ENCODE measurements at places on chromosomes 2 and 18.

DNA sequence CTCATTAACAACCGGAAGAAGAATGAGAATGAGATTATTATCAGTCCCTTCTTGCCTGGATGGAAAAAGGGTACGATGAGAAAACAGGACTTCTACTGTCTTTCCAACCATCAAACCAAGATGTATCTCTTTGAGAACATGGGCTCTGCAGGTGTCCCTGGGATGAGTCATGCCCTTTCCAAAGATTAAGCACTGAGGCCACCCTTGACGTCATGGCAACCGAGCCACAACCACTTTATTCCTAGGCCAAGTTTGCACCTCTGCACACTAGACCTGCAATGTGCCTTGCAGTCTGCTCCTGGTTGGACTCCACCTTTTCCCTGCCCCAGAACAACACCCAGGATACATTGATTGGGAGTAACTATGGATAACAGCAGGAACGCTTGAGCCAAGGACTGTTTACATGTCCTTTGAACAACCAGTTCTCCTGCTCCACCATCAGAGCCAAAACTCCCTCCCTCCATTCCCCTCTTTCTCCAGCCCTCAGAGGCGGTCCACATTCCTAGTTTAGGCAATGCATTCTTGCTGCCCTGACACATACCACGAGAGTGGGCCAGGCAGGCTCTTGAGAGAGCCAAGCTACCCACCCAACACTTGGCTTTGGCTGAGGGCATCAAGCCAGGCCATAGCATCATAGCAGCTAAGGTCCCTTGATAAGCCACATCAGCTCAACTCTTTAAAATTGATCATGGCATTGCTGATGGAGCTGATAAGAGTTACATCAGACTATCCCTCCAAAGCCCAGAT lies 310.7 kb downstream of the TNS1 start:
- no peak for DNase-seq

DNA sequence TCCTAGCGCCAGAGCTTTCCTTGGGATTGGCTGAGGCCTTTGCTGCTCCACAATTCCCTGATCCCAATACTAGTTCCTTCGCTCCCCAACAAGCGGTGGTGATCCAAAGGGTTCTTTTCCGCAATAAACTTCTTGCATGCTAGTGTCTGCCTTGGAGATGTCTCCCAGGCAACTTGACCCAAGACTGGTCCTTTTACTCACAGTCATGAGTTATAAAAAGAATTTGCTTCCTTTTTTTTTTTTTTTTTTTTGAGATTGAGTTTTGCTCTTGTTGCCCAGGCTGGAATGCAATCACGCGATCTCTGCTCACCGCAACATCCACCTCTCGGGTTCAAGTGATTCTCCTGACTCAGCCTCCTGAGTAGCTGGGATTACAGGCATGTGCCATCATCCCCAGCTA lies 89.8 kb upstream of the SP3 start:
- DNase-seq: no peak

GRCh38 chr2:224401641-224402342 lies at the start of gene FAM124B:
Gene FAM124B (minus strand): TSS chr2:224402107. CDS start chr2:224401768, 339 bp downstream.
- peak; percentile 53 for DNase-seq

GRCh38 chr2:198662905-198663304 lies 794.8 kb downstream of the SATB2 start:
- DNase-seq: peak; percentile 1

DNA sequence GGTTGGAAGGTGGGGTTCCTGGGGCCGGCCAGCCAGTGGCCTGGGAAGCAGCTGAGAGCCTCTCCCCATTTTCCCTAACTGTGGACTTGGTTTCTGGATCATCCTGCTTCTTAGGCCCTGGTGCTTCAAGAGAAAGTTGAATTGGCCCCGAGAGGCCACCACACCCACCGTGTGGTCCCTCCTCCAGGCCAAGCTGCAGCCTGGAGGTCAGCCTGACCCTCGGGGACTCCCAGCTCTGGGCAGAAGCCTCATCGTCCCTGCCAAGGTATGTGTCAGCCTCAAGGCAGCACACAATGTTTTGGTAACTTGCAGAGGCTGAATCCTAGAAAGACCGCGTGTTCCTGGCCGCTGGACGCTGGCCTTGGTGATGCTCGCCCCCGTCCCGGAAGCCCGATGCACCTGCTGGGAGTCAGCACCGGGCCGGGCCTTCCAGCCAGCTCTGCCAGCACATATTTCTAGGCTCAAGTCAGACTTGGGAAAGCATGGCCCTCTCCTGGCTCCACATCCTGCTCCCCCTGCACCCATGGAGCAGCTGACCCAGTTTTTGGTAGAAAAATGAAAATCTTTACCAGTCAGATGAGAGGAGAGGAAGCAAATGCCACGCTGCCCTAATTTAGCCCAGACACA lies 72.6 kb downstream of the ACTR2 start:
- no peak for DNase-seq

DNA sequence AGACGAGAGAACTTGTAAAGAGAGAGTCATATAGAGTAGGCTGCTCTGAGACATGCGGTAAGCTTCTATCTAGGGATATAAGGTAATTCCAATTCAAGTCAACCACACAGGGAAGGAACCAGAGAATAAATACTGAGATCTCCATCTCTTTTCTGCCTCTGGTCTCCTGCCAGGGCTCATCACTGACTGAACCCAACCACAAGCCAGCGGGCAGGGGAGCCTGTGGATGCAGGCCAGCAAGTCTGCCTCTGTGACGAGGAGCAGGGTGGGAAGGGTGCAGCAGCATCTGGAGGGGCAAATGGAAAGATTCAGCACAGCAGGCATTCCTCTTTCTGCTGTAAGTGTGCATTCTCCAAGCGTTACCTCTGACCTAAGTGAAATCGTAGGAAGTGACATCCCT lies 82.2 kb downstream of the ICOS start:
- no peak for DNase-seq

- no peak for DNase-seq
Measured at GRCh38 chr2:120204945-120205670, 18.1 kb downstream of the TMEM185B start.

GRCh38 chr2:235086481-235087184 lies 134.8 kb downstream of the SH3BP4 start:
- no peak for DNase-seq

DNA sequence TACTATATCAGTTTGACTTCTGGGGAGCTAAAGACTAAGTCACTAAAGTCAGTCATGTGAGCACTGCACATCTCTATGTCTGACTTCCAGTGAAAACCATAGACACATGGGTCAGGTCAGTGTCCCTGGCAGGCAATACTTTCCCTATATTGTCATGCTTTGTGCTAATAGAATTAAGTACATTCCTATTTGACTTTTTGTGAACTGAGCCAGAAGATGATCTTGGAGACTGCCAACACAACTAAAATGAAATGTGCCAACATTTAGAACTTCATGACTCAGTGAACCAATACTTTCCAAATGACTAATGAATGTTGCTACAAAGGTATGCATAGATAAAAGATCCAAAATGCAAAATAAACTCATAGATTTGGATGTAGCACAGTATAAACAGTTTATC lies 820.8 kb upstream of the FAM98A start:
- no peak for DNase-seq

DNA sequence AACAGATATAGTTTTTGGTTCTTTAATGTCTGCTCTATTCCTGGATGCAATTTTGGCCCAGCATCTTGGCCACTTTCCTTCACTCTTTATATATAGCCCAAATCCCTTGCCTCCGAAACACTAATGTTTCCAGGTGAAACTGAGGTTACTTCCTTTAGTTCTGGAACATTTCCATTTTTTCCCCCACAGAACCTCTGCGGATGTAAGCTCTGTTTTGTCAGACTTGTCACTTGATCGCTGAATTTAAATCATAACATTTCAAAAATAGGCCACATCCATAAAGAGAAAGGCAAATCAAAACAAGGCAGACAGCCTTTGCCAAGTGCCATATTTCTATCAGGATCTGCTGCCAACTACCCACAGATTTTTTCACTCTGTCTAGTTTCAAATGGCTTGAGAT lies 115.1 kb downstream of the ANKRD44 start:
- no peak for DNase-seq

GRCh38 chr2:239253264-239253663 lies 147.6 kb downstream of the HDAC4 start:
- DNase-seq: no peak

All from NCI-H69 (cell line).